ENCODE measurements at places on chromosomes 6 and 20.

DNA sequence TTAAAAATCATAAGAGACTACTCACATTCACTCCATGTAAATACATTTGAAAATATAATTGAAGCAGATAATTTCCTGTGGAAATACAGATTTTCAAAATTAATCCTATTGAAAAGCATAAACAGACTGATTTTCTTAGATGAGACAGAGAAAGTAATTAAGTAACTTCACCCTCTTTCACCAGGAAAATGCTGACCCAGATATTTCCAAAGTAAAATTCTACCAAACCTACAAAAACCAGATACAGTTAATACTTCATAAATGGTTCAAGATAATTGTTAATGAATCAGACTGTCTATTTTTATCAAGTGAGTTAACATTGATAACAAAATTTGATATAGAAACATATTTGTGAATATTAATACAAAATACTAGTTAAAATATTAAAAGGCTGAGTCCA is 233.5 kb upstream of the KHDRBS2 start:
- no peaks in the 10 kb centered on the region for H3K4me1 ChIP-seq
- H3K27ac ChIP-seq = no peak overlapping the region
- no peaks in the 10 kb centered on the region for H3K36me3 ChIP-seq
- H3K4me3 ChIP-seq = no peak overlapping the region
- no peak for DNase-seq
- no peaks in the 10 kb centered on the region for H3K27me3 ChIP-seq

DNA sequence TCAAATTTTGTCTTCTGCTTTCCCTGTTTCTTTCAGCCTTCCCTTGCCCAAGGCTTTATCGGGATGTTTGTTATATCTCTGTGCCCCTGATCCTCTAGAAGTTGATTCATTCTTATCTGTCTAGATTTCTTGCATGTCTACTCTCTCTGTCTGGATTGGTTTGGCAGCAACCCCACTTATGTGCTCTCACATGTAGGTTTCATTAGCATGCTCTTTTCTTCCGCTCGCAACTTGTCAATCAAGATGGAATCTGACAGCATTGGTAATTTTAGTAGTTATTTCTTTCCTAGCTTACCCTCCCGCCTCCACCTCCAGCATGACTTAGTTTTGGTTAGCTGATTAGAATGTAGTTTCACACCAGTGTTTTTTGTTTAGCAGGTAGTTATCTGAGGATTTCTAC is 39.3 kb downstream of the LRRC1 start:
- no peak for DNase-seq
- H3K4me1 ChIP-seq = peaks cover 7% of the 10 kb centered on the region
- H3K4me3 ChIP-seq = no peak overlapping the region
- H3K27me3 ChIP-seq = no peaks in the 10 kb centered on the region
- H3K36me3 ChIP-seq = no peaks in the 10 kb centered on the region

DNA sequence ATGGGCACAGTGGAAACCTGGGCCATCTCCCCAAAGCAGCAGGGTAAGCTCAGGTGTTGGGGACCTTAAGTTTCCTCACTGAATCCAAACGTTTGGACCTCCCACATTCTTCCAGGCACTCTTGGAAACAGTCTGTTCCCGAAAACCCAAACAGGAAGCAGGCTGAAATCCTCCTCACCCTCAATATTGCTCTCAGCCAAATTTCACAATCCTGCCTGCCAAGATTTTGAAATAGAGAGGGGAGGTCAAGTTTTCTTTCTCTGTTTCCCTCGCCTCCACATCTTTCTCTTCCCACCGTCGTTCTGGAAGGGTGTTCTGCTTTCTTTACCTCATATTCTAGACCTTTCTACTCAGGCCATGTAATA is 392.0 kb upstream of the SASH1 start:
- no peak overlapping the region for H3K27ac ChIP-seq
- no peaks in the 10 kb centered on the region for H3K27me3 ChIP-seq
- H3K36me3 ChIP-seq = no peaks in the 10 kb centered on the region
- no peak overlapping the region for H3K4me3 ChIP-seq
- H3K4me1 ChIP-seq = no peaks in the 10 kb centered on the region

DNA sequence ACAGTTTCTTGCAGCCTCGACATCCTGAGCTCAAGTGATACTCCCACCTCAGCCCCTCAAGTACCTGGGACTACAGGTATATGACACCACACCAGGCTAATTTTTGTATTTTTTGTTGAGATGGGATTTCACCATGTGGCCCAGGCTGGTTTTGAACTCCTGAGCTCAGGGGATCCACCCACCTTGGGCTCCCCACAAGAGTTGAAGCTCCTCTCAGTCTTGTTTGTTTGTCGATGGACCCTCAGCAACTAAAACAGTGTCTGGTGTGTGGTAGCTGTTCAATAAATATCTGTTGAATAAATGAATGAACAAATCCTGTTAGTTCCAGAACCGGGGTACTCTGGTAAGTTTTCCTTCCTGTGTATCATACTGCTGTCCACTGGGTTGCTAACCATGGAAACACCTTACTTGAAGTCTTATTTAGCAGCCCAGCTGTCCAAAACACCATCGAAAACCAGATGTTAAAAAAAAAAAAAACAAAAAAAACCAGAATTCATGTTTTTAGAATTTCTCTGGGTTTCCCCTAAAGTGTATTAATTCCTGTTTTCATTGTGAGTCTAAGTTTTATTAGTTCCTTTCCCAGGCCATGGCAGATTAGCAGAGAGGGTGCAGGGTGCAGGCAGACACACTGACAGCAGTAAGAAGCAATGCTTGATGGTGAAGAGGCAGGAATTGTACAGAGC is 7.8 kb upstream of the EZR start:
- H3K27ac ChIP-seq = no peak overlapping the region
- peaks cover 11% of the 10 kb centered on the region for H3K4me1 ChIP-seq
- H3K27me3 ChIP-seq = no peaks in the 10 kb centered on the region
- H3K36me3 ChIP-seq = no peaks in the 10 kb centered on the region

DNA sequence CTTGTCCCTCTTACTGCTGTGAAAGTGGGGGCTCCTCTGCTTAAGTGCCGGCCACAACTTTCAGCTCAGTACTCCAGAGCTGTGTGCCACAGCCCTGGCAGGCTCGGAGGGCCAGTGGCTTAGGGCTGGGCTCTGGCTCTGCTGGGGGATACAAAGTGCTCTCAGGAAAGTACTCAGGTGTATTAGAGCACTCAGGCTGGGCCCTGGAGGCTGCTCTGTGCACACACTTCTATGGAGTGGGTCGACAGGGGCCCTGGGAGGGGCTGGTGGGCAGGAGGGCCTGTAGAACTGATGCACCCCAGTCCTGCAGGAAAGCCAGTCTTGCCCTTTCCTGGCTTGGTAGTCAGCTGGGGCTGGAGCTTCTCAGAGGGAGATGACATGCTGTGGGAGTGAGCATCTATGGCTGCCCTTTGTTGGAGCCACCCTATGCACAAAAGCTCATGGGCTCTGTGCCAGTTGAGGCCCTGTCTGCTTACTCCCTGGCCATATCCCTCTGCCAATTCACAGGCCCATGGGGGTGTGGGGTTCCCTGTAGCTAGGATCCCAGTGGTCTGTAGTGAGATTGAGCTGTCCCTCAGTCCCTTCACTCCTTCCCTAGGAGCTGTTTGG is 22.0 kb downstream of the CENPW start:
- no peak for DNase-seq
- no peaks in the 10 kb centered on the region for H3K36me3 ChIP-seq
- no peak overlapping the region for H3K27ac ChIP-seq
- no peaks in the 10 kb centered on the region for H3K4me1 ChIP-seq

- peaks cover 95% of the 10 kb centered on the region for H3K36me3 ChIP-seq
- H3K4me3 ChIP-seq = no peak overlapping the region
- no peaks in the 10 kb centered on the region for H3K27me3 ChIP-seq
- peak; percentile 83 for DNase-seq
- H3K27ac ChIP-seq = peak overlapping the region; percentile 81
- peaks cover 99% of the 10 kb centered on the region for H3K4me1 ChIP-seq
These were observed 34.7 kb downstream of the EZR start for GRCh38 chr6:158784505-158784904.

DNA sequence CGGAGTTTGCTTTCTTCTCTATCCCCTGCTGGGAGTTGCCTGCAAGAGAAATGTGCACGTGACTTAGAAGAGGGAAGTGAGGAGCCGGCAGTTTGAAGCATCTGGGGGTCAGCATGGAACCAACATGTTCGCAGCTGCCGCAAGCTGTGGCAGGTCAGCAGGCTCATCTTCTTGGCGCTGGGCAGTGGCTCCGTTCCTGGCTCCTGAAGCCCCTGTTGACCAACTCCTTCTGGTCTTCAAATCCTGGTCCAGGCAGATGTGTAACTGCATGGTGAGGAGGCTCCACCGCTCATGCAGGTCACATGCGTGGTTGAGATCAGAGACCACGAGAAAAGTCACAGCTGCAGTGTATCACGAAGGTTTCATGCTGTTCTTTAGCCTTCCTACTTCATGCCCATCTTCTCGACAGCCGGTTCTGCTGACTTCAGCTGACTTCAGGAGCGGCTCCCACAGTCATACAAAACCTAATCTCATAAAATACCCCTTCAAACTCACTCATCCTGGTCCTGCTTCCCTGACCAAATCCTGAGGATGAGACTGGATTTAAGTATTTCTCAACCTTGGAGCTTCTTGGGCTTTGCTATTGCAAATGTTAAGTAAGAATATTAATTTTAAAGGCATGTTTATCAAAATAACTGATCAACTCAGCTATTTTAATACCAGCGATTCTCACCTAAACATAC is 44.9 kb upstream of the BCAS1 start:
- H3K36me3 ChIP-seq = no peaks in the 10 kb centered on the region
- peaks cover 77% of the 10 kb centered on the region for H3K4me1 ChIP-seq
- no peak for DNase-seq

DNA sequence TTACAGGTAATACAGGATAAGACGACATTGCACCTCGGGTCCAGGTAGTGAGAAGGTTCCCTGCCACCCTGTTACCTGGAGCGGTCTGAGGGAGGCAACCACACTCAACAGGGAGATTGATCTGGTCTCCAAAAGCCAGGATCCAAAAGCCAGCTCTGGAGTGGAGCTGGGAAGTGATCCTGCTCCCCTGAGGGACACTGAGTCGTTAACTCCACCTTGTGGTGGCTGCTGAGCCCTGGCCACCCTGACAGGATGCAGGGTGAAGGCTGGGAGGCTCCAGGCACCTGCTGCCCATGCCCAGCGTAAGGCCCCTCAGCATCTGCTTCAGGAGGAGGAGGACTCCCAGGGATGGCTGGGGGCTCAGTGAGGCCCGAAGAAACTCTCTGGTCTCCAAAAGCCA is 38.7 kb upstream of the SLC22A2 start:
- no peak for DNase-seq
- no peaks in the 10 kb centered on the region for H3K27me3 ChIP-seq
- H3K36me3 ChIP-seq = no peaks in the 10 kb centered on the region
- no peaks in the 10 kb centered on the region for H3K4me1 ChIP-seq
- no peak overlapping the region for H3K27ac ChIP-seq

- no peak for DNase-seq
- no peak overlapping the region for H3K27ac ChIP-seq
- H3K27me3 ChIP-seq = no peaks in the 10 kb centered on the region
- no peaks in the 10 kb centered on the region for H3K36me3 ChIP-seq
These were observed 2.1 kb downstream of the MYL9 start for GRCh38 chr20:36543184-36544133.

DNA sequence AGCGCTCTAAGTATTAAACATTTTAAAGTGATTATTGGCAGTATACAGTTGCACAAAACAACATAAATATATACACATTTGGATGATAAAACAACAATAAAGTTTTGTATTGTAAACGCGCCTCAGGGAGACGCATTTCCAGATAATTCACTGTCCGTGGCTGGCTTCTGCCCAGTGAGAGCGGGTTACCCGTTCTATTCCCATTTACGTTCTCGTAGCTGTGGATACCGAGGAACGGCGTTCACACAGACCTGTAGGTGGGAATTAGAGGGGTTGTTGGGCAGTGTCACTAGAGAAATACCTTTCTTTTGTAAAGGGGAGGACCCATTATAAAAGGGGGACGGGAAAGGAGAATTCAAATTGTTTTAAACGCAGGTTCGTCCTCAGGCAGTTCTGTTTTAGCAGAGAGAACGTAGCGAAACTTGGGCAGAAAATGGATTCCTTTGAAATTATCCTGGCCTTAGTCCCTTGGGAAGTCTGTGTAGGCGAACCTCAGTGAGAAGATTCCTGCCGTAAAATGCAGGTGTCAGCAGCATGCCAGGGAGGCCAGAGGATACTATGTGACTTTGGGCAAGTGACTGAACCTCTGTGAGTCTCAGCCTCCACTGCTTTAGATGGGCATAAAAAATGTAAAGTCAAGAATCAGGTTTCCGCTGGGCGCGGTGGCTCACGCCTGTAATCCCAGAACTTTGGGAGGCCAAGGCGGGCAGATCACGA is 756 bp downstream of the MTG2 start:
- H3K36me3 ChIP-seq = peaks cover 7% of the 10 kb centered on the region
- H3K4me1 ChIP-seq = peaks cover 20% of the 10 kb centered on the region
- peak overlapping the region; percentile 81 for H3K4me3 ChIP-seq
- H3K27ac ChIP-seq = peak overlapping the region; percentile 58
- no peak for DNase-seq
- H3K27me3 ChIP-seq = no peaks in the 10 kb centered on the region

GRCh38 chr6:52564856-52565255 is 12.0 kb downstream of the TRAM2 start:
- H3K4me1 ChIP-seq = peaks cover 32% of the 10 kb centered on the region
- no peaks in the 10 kb centered on the region for H3K27me3 ChIP-seq
- DNase-seq = no peak
- no peak overlapping the region for H3K27ac ChIP-seq

- DNase-seq = no peak
- no peaks in the 10 kb centered on the region for H3K36me3 ChIP-seq
- H3K4me1 ChIP-seq = no peaks in the 10 kb centered on the region
- peaks cover 23% of the 10 kb centered on the region for H3K27me3 ChIP-seq
These were observed 360.2 kb downstream of the PREX1 start for GRCh38 chr20:48467622-48468021.

All from PC-9 (cell line).